Astrocyte (in vitro differentiated cells and primary cell): ENCODE measurements at places on chromosomes 1 and 21. TPM values are rescaled to one million over a fixed set of nuclear protein-coding genes. Genes with fewer than 3 reads are reported as not detected.

The OR2L2 gene
- total RNA-seq: not detected in 2 replicates

GRCh38 chr1:102782144-102782543 lies 326.2 kb downstream of the COL11A1 start:
- DNase-seq: no peak

GRCh38 chr1:165632491-165632890 lies 1.5 kb downstream of the MGST3 start:
- DNase-seq: no peak

GRCh38 chr1:116485976-116486375 lies 84.8 kb downstream of the CD58 start:
- DNase-seq: no peak

GRCh38 chr1:223887747-223888418 lies 42.1 kb upstream of the TP53BP2 start:
- DNase-seq: peak; percentile 99
